Hippocampal formation (tissue), 2 donors: ENCODE measurements at places on chromosomes 12 and 14.

DNA sequence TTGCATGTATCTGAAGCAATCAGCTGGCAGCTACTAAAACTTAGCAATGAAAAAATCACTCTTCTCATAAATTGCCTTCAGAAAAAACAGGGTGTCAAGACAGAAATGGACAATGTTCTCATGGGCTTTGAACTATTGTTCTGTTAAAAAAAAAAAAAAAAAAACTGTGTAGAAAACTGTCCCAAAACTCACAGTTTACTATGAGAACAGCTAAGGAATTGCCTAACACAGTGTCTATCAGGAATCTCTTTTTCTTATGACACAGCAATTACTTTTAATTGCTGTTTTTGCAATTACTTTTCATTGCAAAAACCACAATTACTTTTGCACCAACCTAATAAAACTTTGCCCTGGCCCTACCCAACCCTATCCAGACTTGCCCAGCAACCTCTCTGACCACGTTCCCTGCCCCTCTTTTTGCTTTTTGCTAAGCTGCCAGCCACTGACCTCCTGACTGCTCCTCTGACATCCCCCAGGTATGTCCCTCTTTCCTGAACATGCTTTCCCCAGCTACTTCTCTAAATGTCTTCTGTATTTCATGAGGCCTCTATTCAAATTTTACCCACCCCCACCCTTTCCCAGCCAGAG, 68.0 kb upstream of the SLCO1C1 start:
- DNase-seq, result no peak

DNA sequence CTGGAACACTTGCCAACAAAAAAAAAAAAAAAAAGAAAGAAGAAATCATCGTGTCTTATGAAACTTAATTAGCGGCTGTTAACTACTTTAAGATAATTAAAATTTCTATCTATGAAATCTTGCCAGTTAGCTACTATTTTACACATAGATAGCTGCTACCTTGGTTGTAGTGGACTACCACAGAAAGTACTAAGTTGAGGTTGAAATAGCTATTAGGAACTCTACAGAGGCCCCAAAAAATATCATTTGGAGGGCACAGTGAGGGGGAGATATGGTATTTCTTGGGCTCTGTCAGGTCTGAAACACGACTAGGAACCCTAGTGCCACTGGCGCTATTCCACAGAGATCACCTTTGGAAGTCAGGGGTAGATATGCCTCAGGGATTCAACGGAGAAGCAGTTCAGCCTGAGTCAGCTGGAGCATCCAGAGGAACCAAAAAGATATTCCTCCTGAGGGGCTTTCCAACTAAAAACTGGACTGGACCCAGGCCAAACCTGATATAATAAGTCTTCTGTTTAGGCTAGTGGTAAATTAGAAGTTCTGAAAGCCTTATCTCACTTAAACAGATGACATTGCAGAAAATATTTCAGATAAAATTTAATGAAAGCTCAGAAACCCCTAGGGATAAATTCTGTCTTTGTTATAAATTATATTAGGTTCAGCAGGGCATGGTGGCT, 126.1 kb downstream of the EPS8 start:
- no peak for DNase-seq

- no peak for DNase-seq
Observed at GRCh38 chr12:54427106-54427505, 8.0 kb upstream of the ITGA5 start.

DNA sequence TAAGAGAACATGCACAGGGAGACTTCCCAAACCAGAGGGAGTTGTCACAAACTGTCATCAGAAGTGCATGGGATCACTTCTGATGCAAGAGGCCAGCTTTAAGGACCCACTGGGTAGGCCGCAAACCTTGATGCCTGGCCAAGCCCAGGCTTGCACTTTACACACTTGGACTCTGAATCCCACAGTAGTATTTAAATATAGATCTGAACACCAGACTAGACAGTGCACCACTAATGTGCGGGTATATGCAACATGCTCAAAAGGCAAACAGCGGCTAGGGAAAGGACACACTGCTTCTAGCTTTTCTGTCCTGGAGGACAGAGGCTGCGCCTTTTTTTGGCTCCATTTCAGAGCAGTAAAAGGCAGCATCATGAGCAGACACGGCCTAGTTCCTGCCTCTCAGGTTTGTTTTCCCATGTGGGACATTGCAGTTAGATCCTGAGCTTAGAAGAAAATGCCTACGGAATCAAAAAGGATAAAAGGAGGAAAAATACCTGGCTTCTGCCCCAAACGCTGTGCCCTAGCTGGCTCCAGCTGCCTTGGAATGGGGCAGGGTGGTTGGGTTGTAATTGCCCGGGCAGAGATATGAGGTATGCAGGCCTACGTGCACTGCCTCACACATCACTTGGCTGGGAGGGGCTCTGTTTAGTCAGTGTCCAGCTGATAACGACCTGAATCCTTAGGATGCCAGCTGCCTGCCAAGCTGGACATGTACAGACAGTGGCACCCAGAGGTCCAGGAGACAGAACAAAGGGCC, 84.5 kb upstream of the EGLN3 start:
- DNase-seq, result no peak

GRCh38 chr14:36477266-36477665, 42.8 kb downstream of the NKX2-1 start:
- DNase-seq, result no peak

- DNase-seq, result no peak
Observed at GRCh38 chr14:97387252-97387874, 590.2 kb downstream of the VRK1 start.

- no peak for DNase-seq
Observed at GRCh38 chr14:64899958-64900357, 14.3 kb upstream of the CHURC1 start.

GRCh38 chr12:127487031-127487430, 779.9 kb upstream of the TMEM132C start:
- DNase-seq, result no peak

DNA sequence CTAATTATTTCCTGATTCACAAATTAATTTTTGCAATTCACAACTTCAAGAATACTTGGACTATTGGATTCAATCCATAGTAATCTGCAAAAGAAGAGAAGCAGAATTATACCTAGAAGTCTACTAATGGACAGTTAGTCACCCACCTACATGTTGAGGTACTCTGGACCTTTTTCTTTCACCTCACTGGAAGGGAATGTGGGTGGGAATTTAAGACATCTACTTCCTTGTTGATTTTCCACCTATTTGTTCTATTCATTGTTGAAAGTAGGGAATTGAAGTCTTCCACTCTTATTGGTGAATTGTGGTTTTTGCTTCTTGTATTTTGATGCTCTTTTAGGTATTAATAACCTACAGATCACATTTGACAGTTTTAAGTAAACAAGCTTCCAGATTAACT, 11.0 kb downstream of the RESF1 start:
- no peak for DNase-seq

GRCh38 chr12:5506295-5506694, 74.4 kb downstream of the NTF3 start:
- no peak for DNase-seq

DNA sequence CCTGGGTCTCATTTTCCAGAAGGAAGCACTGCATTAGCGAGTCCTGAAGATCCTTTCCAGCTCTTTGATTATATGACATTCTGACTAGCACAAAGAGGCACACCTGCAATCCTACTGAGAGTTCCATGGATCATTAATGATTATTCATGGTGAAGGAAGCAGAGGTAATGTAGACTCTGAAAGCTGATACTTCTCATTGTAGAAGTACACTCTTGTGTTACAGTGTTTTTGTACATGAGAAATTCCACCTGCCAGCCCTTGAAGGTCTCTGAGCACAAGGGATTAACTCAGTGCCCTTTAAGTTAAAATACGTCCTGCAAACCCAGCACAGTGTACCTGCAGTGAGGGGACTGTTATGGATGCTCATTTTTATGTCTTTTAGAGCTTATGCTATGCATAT, 558.8 kb upstream of the FBXO33 start:
- DNase-seq, result no peak

DNA sequence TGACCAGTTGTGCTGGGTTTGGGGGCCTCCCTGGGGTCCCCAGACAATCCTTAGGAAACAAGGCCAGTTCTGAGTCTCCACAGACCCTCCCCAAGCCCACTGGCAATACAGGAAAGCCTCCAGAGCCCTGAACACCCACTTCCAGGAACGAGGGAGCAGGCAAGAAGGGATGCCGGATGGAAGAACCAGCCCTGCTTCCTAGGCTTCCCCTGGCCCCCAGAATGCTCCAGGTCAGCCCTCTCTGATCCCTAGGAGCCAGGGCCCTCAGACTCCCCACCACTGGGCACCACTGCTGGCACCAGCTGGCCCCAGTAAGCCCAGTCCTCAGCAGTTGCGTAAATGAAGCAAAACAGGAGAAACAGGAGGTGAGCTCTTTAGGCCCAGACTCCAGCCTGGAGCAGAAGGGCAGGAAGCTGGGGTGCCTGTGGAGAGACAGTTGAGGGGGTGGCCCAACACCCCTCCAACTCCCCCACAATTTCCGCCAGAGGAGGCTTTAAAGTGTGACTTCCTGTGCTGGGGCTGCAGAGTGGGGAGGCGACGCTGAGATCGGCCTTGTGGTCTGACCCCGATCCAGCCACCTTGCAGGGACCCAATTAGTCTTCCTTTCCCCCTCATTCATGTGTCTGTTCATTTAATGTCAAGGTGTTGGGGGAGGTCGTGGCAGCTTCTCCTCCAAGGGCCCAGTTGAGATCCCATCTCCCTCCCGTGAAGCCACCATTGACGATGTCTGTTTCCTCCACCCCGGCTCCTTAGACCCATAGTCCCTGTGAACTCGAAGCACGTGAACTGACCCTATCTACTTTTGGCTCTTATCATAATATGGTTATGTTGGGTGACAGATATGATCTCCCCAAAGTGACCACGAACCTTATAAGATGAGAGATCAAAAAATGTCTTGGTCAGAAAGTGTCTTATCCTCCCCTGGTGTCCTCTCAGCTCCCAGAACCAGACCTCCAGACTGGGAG, 4.7 kb downstream of the TNFRSF1A start:
- no peak for DNase-seq

DNA sequence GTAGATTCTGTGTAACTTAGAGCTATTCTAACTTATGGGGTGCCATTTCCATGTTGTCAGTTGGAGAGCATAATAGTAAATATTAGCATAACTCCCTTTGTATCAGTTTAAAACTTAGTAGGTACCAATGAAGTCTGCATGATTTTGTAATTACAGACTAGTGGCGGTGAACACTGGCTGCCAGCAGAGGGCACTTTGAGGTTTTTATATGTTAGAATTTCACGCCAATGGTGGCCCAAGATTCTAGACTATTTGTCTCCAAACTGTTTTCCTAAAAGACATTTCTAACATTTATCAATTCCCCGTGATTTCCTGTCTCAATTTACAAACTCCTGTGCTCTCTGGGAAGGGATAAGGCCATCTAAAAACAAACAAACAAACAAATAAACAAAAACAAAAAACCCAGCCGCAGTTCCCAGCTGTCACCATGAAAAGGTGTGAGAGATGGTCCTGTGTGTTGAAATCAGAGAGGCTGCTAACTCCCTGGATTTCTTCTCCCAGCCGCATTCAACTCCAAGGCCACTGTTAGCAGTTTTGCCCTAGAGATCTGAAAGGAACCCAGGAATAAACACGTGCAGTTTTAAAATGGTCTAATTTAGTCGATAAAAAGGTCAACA, 57.6 kb downstream of the BRMS1L start:
- DNase-seq, result peak; percentile 18

DNA sequence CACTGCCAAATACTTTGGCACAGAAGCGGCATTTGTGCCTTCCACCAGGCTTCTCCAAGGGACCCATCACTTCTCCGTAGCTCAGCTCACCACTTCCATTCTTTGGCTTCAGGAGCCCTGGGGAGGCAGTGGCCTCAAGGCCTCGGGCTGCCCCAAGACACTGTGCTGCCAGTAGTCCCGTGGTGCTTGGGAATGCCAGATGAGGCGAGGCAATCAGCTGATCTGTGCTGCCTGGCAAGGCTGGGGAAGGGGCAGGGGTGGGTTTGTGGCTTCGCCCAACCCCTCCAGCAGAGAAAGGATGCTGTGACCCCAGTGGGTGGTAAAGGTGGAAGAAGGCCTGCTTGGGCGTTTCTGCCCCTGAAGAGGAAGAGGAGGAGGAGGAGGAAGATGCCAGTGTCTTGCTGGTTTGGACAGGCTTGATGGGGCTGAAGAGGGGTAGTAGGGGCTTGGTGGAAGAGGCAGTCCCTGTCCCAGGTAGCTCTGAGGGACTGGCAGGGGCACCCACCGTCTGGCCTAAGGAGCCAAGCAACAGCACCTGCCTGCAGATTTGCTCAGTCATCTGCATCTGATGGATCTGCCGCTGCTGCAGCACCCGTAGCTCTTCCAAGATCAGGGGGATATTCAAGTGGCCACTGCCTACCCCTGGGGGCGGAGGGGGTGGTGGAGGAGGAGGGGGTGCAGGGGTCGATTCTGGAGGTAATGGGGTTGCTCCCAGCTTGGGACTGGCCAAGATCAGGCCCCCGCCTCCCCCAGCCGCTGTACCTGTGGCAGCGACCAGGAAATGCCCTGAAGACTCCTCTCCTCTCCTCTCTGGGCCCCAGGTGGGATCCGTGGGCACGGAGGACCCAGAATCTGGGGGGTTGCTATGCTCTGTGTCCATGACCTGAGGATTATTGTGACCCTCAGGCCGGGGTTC, 1.3 kb downstream of the SALL2 start:
- DNase-seq, result no peak

- DNase-seq, result no peak
Observed at GRCh38 chr12:6691473-6691872, 2.3 kb upstream of the ZNF384 start.

DNA sequence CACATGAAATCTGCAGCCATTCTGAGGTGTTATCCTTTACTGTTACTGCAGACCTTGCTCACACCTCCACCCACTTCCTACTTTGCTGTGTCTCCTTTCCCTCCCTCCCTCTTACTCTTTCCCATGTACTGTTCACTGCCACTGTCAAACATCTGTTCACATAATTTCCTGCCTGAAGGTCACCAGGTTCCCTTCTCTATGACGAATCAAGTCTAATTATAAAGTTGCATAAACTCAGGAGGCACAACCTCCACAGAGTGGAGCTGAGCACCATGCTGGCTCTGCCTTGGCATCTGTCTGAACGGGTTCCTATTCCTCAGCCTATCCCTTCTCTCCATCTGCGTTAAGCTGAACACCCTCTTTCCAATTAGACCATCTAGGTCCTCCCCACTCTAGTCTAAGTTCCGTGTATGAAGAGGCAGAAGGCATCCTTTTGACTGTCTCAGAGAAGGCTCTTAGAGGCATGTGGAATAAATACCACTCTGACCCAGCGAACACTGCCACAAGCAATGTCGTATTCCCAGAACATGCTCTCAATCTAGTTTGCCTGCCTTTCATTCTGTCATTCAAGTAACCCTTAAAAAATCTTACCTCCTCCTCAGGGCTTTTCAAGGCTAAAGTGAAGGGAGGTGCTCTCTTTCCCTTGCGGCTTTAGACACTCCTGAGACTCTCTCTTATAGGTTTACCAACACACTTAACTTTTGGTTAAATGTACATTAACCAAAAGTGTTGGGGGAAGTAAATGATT, 48.7 kb downstream of the ACADS start:
- DNase-seq, result no peak
